ENCODE measurements at places on chromosomes 16 and 17.

GRCh38 chr17:7218166-7218565, 1.5 kb downstream of the DLG4 start:
- no peak for DNase-seq

GRCh38 chr17:65848751-65849150, 287.3 kb upstream of the AXIN2 start:
- DNase-seq, result no peak

GRCh38 chr17:80137131-80137530, 9.8 kb downstream of the EIF4A3 start:
- DNase-seq, result no peak

GRCh38 chr17:59752446-59752845, 45.0 kb downstream of the VMP1 start:
- DNase-seq, result no peak

GRCh38 chr17:18368946-18369345, 5.6 kb upstream of the SHMT1 start:
- no peak for DNase-seq

DNA sequence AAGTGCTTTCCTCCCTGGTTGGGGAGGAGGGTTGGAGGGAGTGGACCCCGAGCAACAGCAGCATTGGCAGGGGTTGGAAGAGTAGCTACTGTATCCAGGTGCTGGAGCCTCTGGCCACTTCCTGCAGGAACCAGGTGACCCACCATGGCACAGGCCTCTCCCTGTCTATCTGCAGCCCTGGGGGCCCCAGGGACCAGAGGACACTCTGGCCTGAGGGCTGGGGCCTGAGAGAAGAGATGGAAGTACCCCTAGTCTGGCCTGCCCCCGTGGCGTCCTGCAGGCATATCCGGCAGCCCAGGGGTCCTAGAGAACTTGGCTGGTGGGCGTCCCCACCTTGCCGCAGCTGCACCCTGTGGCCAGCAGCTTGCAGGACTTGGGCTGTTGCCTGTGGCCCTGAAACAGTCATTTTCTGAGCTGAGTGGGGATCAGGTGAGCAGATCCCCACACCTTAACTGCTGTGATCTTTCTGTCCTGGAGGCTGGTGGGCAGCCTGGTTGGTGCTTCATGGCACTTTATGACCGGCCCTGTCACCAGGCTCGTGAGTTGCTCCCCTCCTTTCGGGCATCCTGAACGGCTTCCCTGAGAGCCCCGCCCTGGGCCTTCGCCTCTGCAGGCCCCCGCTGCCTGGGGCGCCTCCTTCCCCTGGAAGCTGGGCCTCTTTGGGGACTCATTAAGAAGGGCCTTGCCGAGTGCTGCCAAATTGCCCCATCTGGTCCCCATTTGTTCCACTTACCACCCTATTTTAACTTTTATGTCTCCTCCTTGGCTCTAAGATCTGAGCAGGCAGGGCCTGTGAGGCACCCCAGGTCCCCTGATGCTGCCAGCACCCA, 298.6 kb downstream of the SEC14L1 start:
- DNase-seq, result no peak

DNA sequence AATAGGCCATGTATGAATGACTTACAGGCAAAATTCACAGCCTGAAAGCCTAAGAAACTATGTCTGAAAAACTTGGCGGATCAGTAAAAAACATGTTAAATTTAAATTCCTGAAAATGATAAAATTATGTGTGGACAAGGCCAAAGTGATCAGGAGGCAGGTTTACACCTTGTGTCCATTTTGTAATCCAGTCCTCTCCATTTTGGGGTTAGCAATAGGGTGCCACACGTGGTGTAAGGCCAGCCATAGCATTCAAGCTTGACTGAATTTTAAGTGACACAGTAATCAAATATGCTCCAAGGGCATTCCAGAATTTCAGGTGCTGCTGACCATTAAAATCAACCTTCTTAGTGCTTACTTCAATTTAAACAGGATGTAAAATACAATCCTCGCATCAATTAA, 2.7 kb downstream of the RNF43 start:
- peak; percentile 66 for DNase-seq

GRCh38 chr16:11666103-11667055, 1.9 kb upstream of the SNN start:
- DNase-seq, result no peak

GRCh38 chr16:55323637-55324271, at the start of gene IRX6:
TSS of gene IRX6 (plus strand) at chr16:55324203. CDS start at chr16:55325092, 889 bp downstream.
- no peak for DNase-seq

GRCh38 chr16:88977018-88977811, at the start of gene CBFA2T3:
TSS of gene CBFA2T3 (minus strand) at chr16:88977207. CDS start at chr16:88976807, 400 bp downstream.
- DNase-seq, result no peak

DNA sequence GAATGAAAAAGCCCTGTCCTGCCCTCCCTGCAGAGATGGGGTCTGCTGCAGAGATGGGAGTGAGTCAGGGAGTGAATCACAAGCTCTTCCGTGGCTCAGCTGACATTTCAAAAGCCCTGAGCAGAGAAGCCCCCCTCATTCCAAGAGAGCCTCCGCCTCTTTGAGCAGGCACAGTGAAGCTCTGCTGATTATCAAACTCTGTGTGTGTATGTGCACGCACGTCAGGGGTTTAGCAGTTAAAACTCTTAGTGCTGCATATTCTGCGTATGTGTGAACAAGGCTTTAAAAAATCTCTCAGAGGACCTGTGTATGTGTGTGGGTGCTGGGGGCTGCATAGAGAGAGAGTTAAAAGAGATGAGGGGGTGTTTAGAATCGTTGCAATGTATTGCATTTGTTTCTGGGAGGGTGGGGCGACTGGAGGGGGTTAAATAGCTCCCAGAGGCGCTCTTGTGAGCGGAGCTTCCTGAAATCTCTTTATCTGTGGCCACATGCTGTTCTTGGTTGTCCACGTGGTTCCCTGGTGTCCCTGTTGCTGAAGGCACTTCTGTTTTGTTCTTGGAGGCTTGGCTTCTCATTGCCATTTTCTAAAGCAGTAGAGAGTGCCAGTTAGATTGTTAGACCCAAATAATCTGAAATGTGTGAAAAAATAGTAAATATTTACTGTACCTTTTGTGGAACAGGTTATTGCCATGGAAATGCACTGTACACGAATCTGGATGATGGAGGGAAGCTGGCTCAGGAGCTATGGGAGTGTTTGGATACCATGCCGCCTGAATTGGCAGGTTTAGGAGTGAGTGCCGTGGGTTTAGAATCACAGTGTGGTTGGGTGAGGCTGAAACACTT, 116.6 kb downstream of the PRKCB start:
- no peak for DNase-seq

DNA sequence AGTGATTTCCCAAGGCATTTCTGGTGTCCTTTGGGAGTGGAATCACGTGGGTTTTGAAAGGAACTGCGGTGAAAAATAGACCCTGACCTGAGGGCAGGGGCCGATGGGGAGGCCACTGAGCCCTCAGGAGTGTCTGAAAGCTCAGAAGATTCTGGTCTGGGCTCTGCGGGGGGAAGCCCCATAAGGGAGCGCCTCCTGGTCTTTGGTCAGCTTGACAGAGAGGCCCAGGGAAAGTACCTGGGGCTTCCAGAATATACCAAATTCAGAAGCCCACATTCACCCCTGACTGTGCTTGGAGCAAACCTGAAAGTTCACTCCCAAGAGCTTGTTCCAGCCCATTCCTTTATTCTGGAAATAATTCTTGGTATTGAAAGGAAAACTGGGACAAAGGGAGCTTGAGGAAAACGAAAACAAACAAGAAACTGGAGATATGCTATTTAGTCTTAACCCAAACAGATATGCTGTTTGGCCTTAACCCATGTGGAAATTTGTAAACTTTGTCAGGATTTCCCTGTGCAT, 23.2 kb upstream of the NAGLU start:
- DNase-seq, result no peak
